ENCODE measurements at places on chromosomes 12 and 14.

DNA sequence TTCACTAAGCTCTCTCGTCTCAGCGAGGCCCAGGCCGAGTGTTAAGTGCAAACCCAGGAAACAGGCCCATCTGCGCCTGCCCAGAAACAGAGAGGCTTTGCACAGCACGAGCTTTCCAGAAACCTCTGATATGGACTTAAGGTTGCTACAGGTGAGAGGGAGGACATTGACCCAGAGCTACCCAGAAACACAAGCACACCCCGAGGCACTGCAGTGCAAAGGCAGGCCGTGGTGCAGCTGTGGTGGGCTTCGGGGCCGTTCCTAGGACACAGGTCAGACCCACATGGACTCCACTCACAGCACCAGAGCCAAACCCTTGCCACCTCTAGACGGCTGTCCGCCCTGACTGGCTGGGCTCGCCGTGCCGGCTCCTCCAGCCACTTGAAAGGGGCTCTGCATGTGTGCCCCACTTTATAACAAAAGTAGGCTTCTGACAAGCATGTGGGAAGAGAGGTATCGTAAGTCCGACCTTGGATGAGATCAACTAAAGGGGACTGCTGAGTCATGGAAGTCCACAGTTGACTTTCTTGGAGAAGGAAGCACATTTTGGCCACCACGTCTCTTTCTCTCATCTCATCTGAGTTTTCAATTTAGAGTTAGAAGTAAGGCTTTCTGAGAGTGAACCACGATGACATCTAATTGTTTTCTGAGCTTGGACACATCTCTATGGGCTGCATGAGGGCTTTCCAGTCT lies 38.2 kb downstream of the CACNA2D4 start:
- DNase-seq = no peak

- DNase-seq = peak; percentile 58
These were observed 192.4 kb upstream of the SLC16A7 start for GRCh38 chr12:59403259-59403932.

DNA sequence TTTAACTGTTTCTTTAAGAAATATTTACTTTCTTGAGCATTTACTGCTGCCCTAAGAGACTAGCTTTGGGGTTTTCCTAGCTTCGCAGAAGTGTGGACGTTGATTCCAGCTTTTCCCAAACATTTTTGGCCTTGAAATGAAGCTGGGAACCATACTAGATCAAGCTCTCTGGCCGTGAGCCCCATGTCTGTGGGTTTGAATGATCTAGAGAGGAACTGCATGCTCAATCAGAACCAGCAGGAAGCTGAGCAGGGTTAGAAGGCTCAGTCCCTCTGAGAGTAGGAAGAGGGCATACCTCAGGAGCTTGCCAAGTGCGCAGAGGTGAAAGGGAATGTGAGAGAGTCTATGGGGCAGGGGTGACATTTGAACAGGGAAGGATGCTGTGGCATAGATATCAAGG lies 292.1 kb downstream of the CACNA1C start:
- DNase-seq = no peak

DNA sequence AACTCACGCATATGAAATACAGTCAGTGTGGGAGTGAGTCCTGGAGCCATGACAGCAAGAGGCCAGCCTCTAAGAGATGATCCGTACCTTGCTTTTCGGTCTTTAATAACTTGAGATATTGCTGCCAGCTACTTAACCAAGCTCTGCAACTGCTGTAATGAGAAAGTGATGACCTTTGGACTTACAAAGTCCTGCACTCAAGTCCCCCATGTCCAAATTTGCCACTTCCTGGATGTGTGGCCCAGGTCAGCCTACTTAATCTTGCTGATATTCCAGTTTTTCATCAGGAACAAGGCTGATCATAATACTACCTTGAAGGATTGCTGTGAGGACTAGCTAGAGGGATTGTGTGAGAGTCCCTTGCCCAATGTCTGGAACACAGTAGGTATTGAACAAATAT lies 33.8 kb upstream of the DUSP6 start:
- no peak for DNase-seq

- DNase-seq = no peak
These were observed 33.5 kb upstream of the KCNA5 start for GRCh38 chr12:5010151-5010550.

DNA sequence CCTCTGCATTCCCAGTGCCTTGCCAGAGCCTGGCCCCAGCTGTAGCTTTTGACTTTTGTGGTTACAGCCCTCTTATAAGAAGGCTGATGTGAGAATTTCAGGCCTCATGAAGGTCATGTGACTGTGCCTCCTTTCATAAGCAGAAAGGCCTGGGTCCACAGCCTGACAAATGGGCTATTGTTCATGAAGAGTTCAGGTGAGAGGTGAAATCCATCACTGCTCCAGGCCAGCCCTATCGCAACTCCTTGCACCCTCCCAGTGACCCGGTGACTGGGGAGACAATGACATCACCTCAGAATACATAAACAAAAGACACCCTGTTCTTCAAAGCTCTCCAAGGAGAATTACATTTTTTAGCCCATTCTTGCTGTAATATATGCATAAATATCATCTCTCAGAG lies 321.5 kb downstream of the PCNX1 start:
- no peak for DNase-seq

- DNase-seq = no peak
These were observed 23.2 kb downstream of the CCDC88C start for GRCh38 chr14:91394105-91395081.

GRCh38 chr12:54159140-54159539 lies 29.6 kb downstream of the SMUG1 start:
- DNase-seq = no peak

DNA sequence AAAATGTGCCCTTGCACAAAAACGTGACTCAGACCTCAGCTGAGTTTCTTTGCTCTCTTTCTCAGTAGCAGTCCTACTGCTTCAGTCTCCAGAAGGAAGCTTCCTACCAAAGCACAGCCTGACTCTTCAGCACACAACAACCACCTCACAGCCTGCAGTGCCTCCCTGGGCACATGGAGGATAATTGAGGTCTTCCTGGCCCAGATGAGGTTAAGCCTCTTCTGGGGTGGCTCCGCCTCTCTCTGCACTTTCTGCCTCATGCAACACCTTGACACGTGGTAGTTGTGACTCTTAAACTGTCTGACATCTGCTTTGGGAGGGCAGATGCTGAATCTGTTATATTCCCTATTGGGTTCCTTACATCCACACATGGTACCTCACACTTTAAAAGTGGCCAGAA lies 33.8 kb downstream of the GIT2 start:
- no peak for DNase-seq

GRCh38 chr12:19129486-19130223 lies at the start of gene PLEKHA5:
Gene PLEKHA5, plus strand, starts transcription at chr12:19129733. Its CDS starts 67 bp downstream, at chr12:19129800.
- DNase-seq = no peak

Measured in AML-193 (cell line).